ENCODE measurements at places on chromosomes 1 and 21.

DNA sequence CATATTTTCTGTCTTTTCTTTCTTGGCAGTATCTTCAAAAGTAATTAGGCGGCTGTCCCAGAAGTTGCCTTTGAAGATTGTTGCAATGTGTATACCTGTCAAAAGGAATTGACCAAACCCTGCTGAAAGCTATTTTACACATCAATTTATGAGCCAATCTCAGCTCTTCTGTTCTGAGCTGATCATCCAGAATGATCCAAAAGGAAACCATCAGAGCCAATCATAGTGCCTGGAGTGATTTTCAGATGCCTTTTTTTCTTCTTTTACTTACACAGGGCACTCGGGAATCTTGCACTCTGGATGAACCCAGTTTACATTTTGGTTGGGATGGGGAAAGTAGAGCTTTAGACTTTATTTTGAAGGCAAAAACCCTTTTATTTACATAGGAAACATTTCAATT lies 21.8 kb upstream of the APOBEC4 start:
- DNase-seq, result no peak

DNA sequence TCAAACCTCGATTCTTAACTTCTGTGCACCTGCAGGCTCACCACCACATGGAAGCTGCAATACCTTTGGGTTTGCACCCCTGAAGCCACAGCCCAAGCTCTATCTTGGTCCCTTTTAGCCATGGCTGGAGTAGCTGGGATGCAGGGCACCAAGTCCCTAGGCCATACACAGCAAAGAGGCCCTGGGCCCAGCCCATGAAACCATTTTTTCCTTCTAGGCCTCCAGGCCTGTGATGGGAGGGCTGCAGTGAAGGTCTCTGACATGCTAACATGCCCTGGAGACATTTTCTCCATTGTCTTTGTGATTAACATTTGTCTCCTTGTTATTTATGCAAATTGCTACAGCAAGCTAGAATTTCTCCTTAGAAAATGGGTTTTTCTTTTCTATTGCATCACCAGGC lies 79.2 kb downstream of the PRRX1 start:
- DNase-seq, result no peak

GRCh38 chr1:193325042-193325441 lies 138.6 kb upstream of the B3GALT2 start:
- DNase-seq, result no peak

DNA sequence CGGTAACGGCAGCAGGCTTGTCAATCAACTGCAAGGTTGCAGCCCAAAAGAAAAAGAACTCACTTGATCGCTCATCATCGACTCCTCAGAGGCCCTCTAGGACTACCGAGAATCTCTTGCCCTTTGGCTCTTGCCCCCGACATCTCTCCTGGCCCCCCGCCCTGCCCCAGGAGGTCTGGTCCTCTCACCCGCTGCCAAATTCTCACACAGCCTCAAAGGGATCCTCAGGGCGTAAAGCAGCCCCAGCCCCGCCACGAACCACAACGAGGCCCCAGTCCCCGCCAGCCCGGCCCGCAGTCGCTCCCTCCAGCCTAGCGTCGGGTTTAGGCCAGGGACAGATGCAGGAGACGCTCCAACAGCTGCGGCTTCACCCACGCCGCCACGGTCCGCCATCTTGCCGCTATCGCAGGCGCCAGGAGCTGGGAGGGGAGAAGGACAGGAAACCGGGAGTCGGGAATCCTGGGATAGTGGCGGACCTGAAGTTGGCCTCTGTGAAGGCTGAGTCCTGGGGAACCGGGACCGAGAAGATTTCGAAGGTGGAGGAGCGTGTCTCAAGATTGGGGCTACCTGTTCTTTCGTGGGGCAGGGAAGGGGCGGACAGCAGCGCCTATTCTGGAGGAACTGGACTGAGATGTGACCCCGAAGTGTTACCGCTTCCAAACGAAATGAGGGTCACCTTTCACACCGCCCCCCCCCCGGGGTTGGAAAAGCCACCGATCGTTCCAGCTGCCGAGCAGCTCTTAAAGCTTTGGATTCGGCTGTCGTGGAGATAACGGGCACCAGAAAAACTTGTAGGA lies at the start of gene ST7L:
ST7L (minus strand) TSS at position 421 of the 797 bp plus-strand sequence; CDS start at position 393, 28 bp downstream.
- no peak for DNase-seq

GRCh38 chr1:20383631-20384030 lies 93.0 kb downstream of the VWA5B1 start:
- no peak for DNase-seq

GRCh38 chr1:47646676-47647075 lies 208.8 kb downstream of the FOXD2 start:
- no peak for DNase-seq

- no peak for DNase-seq
Observed at GRCh38 chr1:203565049-203565448, 61.6 kb upstream of the ATP2B4 start.

DNA sequence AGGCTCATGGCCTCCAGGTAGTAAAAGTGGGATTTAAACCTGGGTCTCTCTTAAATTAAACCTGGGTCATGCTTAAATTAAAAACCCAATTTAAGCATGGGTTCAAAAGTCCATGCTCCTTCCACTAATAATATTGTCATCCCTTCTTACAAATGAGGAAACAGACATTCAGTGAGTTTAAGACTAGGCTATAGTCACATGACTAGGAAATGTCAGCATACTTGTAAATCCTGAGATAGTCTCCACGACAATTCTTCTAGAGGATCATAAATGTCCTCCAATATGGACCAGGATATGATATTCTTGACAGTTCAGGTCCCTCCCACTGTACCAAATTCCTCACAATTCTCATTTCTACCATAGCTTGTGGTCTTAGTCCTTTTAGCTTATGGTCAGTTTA lies 10.5 kb upstream of the IGFN1 start:
- DNase-seq, result no peak

GRCh38 chr1:109199710-109200109 lies 14.0 kb upstream of the SARS1 start:
- no peak for DNase-seq

DNA sequence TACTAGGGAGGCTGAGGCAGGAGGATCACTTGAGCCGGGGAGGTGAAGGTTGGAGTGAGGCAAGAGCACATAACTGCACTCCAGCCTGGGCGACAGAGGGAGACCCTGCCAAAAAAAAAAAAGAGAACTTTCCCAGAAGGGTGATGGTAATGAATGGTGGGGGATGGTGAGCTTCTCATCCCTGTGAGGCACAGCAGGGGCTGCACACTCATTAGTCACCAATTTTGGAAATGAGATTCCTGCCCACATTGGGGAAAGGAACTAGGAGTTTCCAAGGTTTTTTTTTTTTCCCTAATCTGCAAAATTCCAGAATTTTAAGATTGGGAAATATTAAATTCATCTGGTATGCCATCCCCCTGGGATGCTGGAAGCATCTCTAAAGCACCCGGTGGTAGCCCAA lies 50.2 kb upstream of the SSBP3 start:
- no peak for DNase-seq

DNA sequence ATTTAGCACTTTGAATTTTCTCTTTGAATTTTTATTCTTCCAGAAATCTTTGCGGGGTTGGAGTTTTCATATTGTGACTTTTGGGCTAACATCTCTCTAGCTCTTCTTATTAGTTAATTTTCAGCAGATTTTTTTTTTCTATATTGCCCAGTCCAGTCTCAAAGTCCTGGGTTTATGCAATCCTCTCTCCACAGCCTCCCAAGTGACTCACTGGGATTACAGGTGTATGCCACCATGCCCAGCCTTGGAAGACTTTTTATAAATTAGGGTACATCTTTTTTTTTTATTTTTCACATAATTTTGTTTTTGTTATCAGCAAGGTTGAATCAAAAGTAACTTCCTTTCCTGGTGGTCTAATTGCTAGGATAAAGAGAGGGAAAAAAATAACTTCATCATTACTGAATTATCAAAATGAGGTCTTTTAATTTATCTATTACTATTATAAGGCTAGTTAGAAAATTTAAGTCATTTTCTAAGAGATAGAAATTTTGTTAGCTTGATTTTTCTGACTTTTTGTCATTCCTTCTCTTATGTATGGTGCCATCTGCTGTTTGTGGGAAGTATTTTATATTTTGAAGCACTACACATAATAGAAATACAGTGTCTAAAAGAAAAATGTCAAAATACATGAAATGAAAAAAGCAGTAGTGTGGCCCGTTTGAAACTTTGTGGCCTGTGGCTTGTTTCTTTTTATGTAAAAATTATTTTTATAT lies 273.4 kb upstream of the CACYBP start:
- DNase-seq, result no peak

DNA sequence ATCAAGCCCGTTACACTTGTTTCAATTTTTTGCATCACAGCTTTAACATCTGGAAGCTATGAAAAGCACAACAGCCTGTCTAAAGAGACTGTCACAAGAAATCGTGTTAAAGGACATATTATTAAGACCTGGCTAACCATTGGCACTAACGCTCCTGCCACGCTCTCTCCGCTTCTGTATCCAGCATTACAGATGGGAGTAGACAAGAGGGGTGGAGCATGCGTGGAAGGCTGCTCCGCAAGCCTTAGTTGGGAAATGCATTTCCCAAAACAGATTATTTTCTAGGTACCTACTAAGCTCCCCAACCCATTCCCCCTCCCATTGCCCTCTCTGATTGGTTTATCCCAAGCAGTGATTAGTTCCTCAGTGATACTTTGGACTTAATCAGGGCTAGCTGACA lies 72.4 kb downstream of the NTNG1 start:
- DNase-seq, result no peak

GRCh38 chr21:31921079-31921478 lies 48.3 kb downstream of the HUNK start:
- no peak for DNase-seq

- no peak for DNase-seq
Observed at GRCh38 chr1:43529206-43529731, 1.4 kb upstream of the PTPRF start.

DNA sequence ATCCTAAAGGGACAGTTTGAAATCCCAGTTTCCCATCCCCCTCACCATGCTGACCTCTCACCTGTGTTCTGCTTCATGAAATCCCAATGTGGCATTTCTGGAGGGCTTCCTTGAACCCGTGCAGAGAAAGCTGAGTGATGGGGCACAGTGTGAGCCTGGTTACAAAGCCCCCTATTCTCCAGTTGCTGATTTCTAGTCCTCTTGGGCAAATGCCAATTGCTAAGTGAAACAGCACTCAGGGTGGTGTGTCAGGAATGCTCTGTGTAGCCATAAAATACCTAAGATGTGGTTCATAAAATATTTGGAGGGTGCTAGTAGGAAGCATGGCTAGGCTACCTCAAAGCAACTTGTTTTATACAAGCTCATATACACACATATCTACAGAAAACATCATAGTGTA lies 32.0 kb downstream of the SUSD4 start:
- no peak for DNase-seq

DNA sequence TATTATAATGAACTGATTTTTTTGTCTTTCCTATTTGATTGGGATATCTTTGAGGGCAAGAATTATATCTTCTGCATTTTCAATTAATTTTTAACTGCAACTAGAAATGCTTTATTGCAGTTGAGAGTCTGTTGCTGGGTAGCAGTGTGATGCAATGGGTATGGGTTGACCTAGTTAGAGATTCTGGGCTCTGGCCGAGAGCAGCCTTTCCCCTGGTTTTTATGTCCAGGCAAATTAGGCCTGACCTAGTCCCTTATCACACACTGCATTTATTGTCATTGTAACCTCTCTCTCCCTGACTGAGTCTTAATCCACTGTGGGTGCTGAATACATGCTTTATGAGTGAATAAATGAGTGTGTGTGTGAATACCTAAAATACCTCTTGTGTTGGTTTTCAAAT lies 206.4 kb upstream of the PTGFR start:
- DNase-seq, result no peak

DNA sequence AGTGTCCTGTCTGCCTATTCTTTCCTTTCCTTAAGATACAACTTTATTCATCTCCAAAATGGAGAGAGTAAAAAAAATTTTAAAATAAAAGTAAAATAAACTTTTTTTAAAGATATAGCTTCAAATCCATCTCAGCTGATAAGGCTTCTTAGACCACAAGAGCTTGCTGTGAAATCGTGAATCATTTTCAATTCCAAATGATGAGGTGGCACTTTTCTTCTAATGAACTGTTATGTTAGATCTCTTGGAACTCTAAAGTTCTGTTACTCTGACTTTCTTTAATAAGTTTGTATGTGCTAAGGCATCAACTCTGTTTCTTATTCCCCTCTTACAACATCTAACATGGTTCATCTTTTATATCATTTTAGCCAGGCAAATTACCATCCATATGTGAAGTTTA lies 4.5 kb downstream of the SH3GLB1 start:
- no peak for DNase-seq

DNA sequence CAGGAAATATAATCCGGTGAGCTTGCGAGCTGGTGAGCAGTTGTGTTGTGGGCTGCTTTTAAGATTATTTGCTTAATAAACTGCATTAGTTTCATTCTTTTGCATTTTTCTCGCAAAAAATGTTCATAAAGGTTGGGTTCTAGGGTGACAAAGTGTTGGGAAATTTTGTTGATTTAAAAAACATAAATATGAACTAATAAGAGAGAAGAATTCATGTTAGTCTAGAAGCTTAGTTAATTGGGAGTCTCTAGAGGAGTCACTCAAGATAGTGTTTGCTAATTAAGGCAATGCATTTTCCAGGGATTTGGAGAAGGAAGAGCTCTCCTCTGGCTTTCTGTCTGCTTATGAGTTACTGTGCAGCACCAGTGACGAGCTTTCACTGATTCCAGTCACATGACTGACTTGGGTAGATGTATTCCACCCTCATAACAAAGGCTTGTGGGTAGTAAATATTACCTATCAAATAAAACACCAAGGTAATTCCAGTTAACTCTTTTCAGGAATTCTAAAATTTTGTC lies 417.0 kb downstream of the PTBP2 start:
- no peak for DNase-seq

DNA sequence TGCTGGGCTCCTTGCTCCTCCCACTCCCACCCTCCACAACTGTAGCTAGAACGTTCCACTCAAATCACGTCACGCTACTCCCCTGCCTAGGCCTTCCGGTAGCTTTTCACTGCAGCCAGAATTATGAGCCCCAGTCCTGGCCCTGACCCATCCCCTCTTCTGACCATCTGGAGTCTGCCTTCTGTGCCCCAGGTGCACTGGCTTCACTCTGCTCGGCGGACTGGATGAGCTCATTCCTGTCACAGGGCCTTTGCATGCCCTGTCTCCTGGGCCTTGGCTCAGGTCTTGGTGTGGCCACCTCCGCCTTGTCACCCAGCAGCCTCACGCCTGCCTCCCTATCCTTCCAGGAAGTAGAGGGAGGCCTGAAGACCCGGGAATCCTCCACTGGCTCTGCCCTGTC lies 62.5 kb upstream of the ACTL8 start:
- DNase-seq, result no peak

GRCh38 chr1:50422946-50423669 lies at the start of gene DMRTA2:
Gene DMRTA2, minus strand, starts transcription at chr1:50423443. Its CDS starts 1,907 bp downstream, at chr1:50421536.
- peak; percentile 35 for DNase-seq

- no peak for DNase-seq
Observed at GRCh38 chr1:7040969-7041695, 255.9 kb downstream of the CAMTA1 start.

GRCh38 chr1:156060937-156061636 lies at the start of gene RAB25:
Gene RAB25, plus strand, starts transcription at chr1:156061160. Its CDS starts 241 bp downstream, at chr1:156061401.
- DNase-seq, result no peak
